ENCODE measurements at places on chromosomes 1 and 21. TPM values are rescaled to one million over a fixed set of nuclear protein-coding genes. Genes with fewer than 3 reads are reported as not detected.

The PRKAA2 gene
- total RNA-seq, result 2.6 TPM

The CLDN8 gene
- not detected for total RNA-seq

The SLAMF9 gene
- total RNA-seq, result 0.22 TPM

The FCGR3B gene
- not detected for total RNA-seq

The TACSTD2 gene
- not detected for total RNA-seq

The TRIM46 gene
- 1.5 TPM for total RNA-seq

The S100A14 gene
- 0.40 TPM for total RNA-seq

The UBXN10 gene
- total RNA-seq, result not detected

The CGN gene
- total RNA-seq, result 1.9 TPM

The CRB1 gene
- total RNA-seq, result not detected

The GNAT2 gene
- not detected for total RNA-seq

The PLEKHA6 gene
- total RNA-seq, result 20.3 TPM

The CYP4A22 gene
- not detected for total RNA-seq

The TRIM67 gene
- total RNA-seq, result 0.21 TPM

The C1QTNF12 gene
- 1.4 TPM for total RNA-seq

The TNFRSF14 gene
- 0.22 TPM for total RNA-seq

The LCE1C gene
- not detected for total RNA-seq

The STXBP3 gene
- 20.3 TPM for total RNA-seq

The CD34 gene
- total RNA-seq, result not detected

The PBX1 gene
- 24.8 TPM for total RNA-seq

The ADGRB2 gene
- total RNA-seq, result 5.8 TPM

The LCE1F gene
- total RNA-seq, result not detected

All from A549 treated with CpdA at 1 μM for 4 hours (cell line).